ENCODE measurements at places on chromosomes 7 and 10.

DNA sequence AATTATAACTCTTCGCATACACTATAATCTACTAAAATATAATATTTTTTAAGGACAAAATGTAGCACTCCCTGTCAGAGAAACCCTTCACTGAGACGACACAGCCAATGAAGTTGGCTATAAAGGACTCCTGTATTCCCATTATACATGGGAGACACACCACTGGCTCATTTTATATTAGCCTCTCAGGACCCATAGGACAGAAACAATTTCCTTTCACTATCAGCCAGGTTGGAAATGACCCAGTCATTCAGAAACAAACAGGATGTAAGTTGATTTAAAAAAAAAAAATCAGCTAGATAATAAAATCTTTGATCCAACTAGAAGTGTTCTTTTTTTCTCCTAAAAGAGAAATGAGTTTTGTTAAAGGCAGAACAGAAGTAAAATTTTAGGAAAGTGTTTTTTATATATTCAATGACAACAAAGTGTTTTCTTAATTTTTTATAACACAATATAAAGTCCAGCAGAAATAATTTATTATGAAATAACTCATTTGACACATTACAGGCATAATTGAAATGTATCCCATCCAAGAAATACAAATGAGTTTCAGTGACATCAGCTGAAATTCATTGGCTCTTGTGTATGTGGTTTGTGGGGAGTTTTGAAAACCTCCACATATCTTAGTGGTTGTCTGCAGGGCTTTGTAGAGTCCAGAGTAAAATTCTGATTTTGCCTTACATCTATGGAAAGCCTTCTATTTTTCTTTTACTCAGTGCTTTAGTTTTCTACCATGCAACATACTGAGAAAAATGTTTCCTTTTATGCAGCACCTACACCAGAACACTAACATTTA lies 64.1 kb downstream of the CTTNBP2 start:
- DNase-seq, result no peak

DNA sequence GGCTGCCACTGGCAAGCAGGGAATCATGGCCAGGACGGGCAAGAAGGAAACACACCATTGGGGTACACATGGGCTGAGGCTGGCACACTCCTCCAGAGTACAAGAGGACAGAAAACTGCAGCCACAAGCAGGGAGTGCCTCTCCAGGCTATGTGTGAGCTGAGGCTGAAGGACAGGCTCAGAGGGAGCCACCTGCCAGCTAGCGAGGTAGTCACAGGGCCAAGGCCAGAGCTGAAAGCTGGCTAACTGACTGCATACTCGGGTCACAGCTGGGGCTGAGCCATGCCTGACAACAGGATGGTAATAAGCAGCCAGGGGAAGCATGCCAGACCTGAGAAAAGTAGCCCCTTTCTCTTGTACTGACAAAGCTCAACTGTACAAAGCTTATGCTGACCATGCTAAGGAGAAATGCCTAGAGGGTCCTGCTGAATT lies 52.0 kb downstream of the KIF5B start:
- no peak for DNase-seq

DNA sequence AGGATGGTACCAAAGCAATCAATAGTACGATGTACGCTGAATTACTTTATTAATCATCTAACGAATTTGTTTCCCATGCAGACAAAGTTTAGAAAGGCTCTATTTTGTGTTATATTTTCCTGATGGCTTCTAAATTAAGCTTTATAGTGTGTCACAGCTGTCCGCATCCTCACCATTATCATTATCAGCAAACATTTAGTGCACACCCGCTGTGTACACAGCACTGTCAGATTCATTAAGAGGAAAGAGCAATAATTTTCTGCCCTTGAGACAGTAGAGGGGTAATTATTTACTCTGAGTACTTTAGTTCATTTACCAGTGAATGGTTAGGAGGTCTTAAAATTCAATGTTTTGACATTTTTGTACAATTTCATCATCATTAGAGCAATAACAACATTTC lies 233.3 kb upstream of the PTPRZ1 start:
- DNase-seq, result no peak

DNA sequence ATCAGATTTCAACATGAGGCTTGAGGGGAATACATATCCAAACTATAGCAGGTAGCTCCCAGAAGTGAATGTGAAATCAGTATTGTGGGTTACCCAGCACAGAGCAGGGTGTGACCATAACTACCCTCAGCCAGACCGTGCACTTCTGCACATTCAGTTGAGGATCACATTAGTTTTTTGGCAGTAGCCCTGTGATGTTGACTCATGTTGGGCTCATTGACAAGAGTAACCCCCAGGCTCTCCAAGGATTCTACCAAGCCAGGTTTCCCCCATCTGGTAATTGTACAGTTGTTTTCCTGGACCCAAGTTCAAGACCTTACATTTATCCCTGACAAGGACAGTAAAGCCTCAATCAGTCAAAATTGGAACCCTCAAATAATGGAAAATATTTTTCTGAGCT lies 11.7 kb upstream of the CPA4 start:
- DNase-seq, result no peak

DNA sequence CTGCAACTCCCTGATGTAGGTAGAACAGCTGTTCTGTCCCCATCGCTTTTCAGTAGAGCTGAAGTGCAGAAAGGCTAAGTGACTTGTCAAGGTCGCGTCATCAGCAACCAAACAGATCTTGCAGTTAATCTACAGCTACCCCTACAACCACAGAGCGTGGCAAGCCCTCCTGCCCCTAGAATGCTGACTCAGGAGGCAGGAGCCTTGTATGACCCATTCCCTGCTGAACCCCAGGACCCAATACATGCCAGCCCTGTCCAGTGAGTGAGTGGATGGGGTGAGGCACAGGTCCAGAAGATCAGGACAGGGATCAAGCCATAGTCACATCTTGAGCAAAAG lies 26.6 kb upstream of the GJD4 start:
- no peak for DNase-seq

GRCh38 chr7:38831259-38831996 lies 77.6 kb downstream of the VPS41 start:
- no peak for DNase-seq

GRCh38 chr7:32762925-32763293 lies 128.7 kb downstream of the KBTBD2 start:
- DNase-seq, result no peak

GRCh38 chr7:102152672-102153598 lies 133.7 kb upstream of the SH2B2 start:
- peak; percentile 56 for DNase-seq
